Fibroblast of the conjunctiva (primary cell): ENCODE measurements at places on chromosomes 3 and 15.

DNA sequence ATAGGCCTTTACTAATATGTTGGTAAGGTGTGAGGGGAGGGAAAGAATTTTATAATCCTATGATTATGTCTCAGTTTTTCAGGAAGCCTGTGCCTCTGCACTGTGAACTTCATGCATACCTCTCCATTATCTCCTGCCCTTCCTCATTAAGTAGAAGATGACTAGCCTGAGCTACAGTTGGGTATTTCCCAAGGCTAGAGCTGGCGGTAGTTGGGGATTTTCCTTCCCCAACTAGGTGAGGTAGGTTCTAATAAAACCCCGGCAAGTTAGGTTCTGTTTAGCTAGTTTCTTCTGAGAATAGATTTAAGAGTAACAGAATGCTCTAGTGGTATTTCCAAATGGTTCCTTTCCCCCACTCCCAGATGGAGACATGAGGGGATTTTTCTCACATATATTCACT, 414.5 kb downstream of the GRM7 start:
- no peak for DNase-seq

GRCh38 chr3:128236657-128237056, 83.4 kb downstream of the EEFSEC start:
- no peak for DNase-seq

- no peak for DNase-seq
Observed at GRCh38 chr15:88741671-88742070, 61.6 kb upstream of the ACAN start.

- DNase-seq: no peak
Observed at GRCh38 chr3:175552929-175553328, 693.8 kb downstream of the NAALADL2 start.

- no peak for DNase-seq
Observed at GRCh38 chr3:142489572-142490323, 41.9 kb upstream of the XRN1 start.

- no peak for DNase-seq
Observed at GRCh38 chr15:63449731-63450130, 54.7 kb upstream of the USP3 start.

GRCh38 chr15:70907784-70908471, 15.3 kb downstream of the LRRC49 start:
- DNase-seq: no peak

- no peak for DNase-seq
Observed at GRCh38 chr15:85452436-85452835, 72.0 kb downstream of the AKAP13 start.
